Daoy (cell line): ENCODE measurements at places on chromosomes 5 and 9.
A peak's percentile ranks its signal among the peaks of the same experiment; 100 is the strongest.

- DNase-seq = no peak
These were observed 61.1 kb downstream of the OXCT1 start for GRCh38 chr5:41809128-41809527.

- DNase-seq = no peak
These were observed 69.5 kb upstream of the UNC5A start for GRCh38 chr5:176740702-176741496.

- peak; percentile 34 for DNase-seq
These were observed 789 bp downstream of the SEMA6A start for GRCh38 chr5:116573702-116574366.

DNA sequence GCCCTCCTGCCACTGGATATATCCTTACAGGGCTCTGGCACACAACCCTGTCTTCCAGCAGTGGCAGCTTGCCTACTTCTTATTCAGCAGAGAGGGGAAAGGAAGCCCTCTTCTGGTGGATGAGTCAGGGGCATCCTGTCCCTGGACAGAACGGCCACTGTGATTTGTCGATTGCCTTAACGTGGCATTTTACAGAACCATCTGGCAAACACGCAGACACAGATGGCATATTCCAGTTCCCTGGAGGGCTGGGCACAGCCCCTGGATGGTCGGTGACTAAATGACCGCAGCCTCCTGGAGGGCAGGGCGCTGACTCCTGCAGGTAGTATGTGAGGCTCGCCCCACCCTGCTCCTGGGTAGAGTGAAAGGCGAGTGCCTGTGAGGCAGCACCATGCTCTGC, 62.1 kb downstream of the DCP2 start:
- peak; percentile 88 for DNase-seq

DNA sequence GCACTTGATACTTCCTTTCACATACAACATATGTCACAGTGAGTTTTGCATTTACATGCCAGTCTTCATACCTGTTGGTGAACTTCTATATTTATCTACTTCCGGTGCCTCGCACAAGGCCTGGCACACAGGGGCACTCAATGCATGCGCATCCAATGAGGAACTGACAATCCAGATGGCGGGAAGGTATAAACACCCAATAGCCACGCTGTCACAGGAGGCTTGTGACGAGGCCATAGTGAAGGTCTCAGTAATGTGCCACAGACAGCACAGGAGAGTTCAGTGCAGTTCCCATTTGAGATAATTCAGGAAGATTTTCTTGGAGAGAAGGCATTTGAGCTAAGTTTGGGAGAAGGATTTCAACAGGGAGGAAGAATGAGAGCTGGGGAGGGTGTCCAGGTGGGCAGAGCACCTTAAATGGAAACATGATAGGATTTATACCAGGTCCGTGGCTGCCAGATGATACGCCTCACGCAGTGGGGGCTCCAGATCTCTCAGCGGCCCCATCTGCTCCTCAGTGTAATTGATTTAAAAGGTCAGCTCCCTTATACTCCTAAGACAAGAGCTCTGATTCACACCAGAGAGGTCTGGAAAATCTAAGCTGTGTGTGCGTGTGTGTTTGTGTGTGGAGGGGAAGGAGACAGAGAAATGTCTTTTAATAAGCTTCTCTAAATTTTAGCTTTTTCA, 206.2 kb downstream of the DCP2 start:
- DNase-seq = no peak

- no peak for DNase-seq
These were observed 60.2 kb downstream of the KCNIP1 start for GRCh38 chr5:170563824-170564567.

GRCh38 chr5:97000391-97000790, 64.5 kb downstream of the LNPEP start:
- no peak for DNase-seq
